ENCODE measurements at places on chromosomes 1 and 21.
A peak's percentile ranks its signal among the peaks of the same experiment; 100 is the strongest.

DNA sequence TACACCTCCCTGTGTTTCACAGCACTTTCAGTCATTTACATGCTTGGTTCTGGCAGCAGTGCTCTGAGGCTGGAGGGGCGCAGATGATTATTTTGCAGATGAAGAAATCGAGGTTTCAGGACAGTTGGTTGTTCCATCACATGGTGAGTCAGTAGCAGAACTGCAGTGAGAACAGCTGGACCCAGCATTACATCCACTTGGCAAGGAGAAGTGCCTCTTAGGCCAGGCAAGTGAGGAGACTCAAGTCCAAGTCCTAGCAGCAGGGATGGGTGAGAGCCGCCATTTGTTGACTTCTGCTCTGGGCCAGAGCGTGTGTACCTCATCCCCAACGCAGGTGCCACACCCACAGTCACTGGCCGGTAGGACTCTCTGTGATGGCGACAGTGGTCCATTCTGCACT lies 26.8 kb upstream of the EPHA8 start:
- no peak for DNase-seq

DNA sequence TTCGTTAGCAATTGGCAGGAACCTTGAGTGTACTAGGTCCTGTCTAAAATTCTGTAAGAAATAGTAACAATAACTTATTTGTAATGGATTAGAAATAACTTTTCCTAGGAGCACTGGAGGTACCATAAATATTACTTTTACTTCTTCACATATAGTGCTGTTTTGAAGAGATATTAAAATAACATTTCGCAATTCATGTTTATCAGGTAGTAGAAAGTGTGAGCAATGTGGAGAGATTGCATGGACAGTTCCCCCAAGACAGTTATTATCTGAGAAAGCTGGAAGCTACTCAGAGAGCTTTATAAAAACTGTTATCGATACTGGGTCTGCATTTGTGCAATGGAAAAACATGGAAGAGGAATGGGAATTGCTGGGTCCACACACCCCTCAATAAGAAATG lies 128.5 kb upstream of the KIF26B start:
- DNase-seq: no peak

DNA sequence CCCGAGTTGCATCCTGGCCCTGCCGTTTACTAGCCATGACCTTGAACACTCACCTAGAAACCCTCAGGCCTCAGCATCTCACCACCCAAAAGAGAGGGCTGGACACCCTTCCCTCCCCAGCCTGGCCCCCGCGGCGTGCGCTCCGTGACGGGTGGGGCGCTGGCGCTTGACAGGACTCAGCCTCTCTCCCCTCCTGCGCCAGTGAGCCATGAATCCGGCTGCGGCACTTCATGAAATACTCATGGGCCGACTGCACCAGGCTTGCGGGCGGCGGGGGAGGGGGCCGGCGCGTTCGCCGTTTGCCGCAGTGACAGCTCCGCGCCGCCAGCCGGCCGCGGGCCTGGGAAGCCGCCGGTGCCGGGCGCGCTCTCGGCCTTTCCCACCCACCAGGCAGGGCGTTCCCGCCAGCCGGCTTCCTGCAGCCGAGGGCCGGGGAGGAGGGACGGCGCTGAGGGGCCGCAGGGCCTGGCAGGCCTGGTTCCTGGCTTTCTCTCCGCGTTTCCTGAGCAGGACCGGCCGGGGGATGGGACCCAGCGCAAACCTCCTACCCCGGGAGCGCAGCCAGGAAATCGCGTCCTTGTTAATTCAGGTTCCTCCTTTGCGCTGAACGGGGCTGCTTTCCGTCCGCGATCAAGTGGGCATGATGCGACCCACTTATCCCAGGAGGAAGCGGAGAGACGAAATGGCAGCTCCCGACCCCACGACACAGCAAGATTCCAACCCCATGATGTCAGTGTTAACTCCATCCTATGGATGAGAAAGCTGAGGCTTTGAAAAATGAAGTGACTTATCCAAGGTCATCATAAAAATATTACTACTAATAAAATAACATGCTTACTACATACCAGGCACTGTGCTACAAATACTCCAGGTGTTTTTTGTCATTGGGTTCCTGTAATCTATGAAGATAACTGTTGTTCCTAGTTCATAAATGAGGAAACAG lies 9.1 kb upstream of the LUZP1 start:
- peak; percentile 52 for DNase-seq

DNA sequence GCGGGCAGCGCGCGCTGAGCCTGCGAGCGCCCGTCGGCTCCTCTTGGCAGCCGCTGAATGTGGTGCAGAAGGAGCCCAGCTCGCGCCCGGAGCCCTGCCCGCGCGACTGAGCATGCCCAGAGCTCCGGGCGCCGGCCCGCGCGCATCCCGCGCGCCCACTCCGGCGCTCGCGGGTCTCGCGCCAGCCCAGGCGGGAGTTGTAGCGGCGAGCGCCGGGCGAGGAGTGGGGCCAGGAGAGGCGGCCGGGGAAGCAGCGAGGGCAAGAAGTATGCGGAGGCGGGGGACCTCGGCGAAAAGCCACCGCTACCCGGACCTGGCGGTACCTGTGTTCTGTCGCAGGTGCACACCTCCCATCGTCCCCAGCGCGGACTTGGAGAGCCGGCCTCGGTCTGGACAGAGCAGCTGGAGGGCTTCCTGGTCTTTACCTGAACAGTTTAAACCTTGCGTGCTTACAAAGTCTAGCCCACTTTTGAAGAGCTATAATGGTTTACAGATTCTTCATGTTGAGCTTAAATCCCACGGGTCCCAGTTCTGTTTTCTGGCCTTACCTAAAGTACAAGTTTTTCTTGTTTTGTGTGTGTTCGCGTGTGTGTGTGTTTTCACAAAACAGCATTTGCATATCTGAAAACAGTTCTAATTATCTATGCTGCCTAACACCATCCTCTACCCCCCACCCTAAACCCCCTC lies at the start of gene DDAH1:
Gene DDAH1 (minus strand): TSS at position 61 of the 687 bp plus-strand sequence. CDS start 114 bp downstream, outside the sequence.
- DNase-seq: no peak

- DNase-seq: no peak
These were observed 26.2 kb downstream of the RAB3B start for GRCh38 chr1:51964309-51964696.
